ENCODE measurements at places on chromosomes 12 and 14. TPM values are rescaled to one million over a fixed set of nuclear protein-coding genes. Genes with fewer than 3 reads are reported as not detected.

GRCh38 chr12:77609016-77609415 is 221.7 kb upstream of the NAV3 start:
- no peak for DNase-seq
- no peaks in the 10 kb centered on the region for H3K36me3 ChIP-seq
- no peaks in the 10 kb centered on the region for H3K27me3 ChIP-seq
- no peak overlapping the region for H3K4me3 ChIP-seq
- no peak overlapping the region for H3K27ac ChIP-seq
- H3K4me1 ChIP-seq, result peaks cover 14% of the 10 kb centered on the region

DNA sequence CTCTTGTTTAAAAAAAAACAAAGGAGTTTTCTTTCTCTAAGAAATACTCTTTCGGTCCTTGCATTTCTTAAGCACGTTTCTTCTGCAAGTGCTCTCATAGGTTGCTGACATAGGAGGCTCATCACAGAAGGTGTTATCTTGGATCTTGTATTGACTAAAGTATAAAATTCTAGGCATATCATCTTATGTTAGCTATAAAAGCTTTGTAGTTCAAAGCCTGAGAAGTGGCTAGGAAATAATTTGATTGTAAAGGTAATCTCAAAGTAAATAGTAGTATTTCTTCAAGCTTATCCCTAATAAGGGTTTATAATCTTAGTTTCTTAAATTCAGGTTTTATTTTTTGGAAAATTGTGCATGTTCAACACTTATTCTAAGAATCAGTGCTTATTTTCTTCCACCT is 778.9 kb downstream of the TMTC2 start:
- H3K4me1 ChIP-seq, result no peaks in the 10 kb centered on the region
- H3K27ac ChIP-seq, result no peak overlapping the region
- no peaks in the 10 kb centered on the region for H3K27me3 ChIP-seq
- no peak overlapping the region for H3K4me3 ChIP-seq

GRCh38 chr12:131776237-131776889 is 51.8 kb upstream of the MMP17 start:
- H3K4me1 ChIP-seq, result no peaks in the 10 kb centered on the region
- no peak overlapping the region for H3K4me3 ChIP-seq

DNA sequence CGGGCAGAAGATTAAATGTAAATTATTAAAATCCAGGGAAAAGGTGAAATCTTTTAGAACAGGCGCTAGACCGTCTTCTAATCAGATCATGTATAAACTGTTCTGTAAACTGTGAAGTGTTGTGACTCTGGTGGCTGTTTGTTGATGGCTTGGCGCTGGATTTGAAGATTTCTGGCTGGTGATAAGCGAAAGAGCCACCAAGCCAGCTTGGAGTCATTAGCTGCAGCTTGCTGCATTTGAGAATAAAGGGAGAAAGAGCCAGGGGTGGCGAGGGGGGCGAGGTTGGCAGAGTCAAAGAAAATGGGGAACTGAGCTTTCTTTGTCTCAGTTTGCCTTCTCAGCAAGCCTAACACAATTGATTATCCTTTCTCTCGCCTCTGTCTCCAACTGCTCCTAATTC is 8.0 kb downstream of the SYNDIG1L start:
- H3K4me1 ChIP-seq, result no peaks in the 10 kb centered on the region
- no peak overlapping the region for H3K4me3 ChIP-seq
- DNase-seq, result no peak
- peaks cover 6% of the 10 kb centered on the region for H3K27me3 ChIP-seq
- H3K27ac ChIP-seq, result no peak overlapping the region
- H3K36me3 ChIP-seq, result no peaks in the 10 kb centered on the region

DNA sequence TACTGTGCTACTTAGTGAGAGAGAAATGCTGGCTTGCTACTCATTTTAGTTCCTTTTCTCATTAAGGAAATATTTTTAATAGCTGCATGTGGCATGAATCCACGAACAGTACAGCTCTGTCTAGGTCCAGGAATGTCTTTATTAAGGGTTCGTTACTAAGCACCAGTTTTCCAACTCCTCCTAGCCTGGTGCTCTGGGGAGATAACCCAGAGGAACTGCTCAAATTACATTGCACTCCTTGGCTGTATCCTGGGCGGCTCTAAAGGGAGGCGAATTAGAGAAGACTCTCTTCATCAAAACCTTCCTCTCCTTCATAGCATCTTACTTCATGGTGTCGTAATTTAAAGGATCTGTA is 101.3 kb downstream of the PPM1A start:
- H3K4me1 ChIP-seq, result peaks cover 6% of the 10 kb centered on the region
- no peaks in the 10 kb centered on the region for H3K36me3 ChIP-seq
- DNase-seq, result no peak
- H3K27ac ChIP-seq, result no peak overlapping the region
- H3K27me3 ChIP-seq, result no peaks in the 10 kb centered on the region
- H3K4me3 ChIP-seq, result no peak overlapping the region

Gene FGF23
- total RNA-seq, result not detected

DNA sequence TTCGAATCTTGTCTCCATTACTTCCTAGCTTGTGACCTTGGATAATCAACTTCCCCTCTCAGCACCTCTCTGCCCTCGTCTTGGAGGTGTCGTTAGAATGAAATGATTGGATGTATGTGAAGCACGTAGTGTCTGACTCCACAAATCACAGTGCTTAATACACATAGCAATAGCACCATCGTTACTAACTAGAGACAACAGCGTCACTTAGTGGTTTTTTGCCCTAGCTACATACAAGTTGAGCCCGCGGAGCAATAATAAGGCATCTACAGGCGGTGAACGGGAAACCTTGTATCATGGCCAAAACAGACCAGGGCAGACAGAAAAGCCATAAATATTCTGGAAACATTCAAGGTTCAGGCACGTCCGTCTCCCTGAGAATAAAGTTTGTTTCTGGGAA is 154.9 kb downstream of the ASCL4 start:
- H3K36me3 ChIP-seq, result no peaks in the 10 kb centered on the region
- H3K4me3 ChIP-seq, result no peak overlapping the region
- DNase-seq, result no peak

DNA sequence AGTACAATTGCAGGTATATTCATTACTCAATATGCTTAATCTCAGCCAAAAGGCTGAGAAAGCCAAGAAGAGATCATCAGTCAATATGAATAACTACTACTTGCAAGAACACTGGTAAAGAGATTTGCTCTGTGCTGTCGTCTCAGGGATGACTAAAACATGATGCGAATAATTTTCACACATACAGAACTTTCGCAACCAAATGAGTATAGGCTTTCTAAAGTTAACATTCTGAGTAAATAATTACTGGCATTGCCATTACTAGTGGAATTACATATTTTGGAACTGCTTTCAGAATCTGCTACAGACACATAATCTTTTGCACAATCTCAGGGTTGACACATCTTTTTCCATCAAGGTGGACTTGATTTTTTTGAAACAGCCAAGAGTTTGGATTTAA is 24.7 kb downstream of the NCKAP1L start:
- H3K36me3 ChIP-seq, result peaks cover 98% of the 10 kb centered on the region
- no peak overlapping the region for H3K27ac ChIP-seq
- DNase-seq, result no peak
- H3K4me3 ChIP-seq, result no peak overlapping the region

Gene DAZAP2
- total RNA-seq, result 107 TPM

Gene IGF1
- total RNA-seq, result 15.6 TPM

Gene DDN
- not detected for total RNA-seq

Gene AICDA
- not detected for total RNA-seq

Gene PMCH
- total RNA-seq, result not detected

- no peak overlapping the region for H3K27ac ChIP-seq
- no peak overlapping the region for H3K4me3 ChIP-seq
- no peaks in the 10 kb centered on the region for H3K36me3 ChIP-seq
- DNase-seq, result no peak
These were observed 63.6 kb downstream of the TMEM30B start for GRCh38 chr14:61217516-61217915.

Gene THTPA
- total RNA-seq, result 13.2 TPM

Gene TMCC3
- 6.6 TPM for total RNA-seq

DNA sequence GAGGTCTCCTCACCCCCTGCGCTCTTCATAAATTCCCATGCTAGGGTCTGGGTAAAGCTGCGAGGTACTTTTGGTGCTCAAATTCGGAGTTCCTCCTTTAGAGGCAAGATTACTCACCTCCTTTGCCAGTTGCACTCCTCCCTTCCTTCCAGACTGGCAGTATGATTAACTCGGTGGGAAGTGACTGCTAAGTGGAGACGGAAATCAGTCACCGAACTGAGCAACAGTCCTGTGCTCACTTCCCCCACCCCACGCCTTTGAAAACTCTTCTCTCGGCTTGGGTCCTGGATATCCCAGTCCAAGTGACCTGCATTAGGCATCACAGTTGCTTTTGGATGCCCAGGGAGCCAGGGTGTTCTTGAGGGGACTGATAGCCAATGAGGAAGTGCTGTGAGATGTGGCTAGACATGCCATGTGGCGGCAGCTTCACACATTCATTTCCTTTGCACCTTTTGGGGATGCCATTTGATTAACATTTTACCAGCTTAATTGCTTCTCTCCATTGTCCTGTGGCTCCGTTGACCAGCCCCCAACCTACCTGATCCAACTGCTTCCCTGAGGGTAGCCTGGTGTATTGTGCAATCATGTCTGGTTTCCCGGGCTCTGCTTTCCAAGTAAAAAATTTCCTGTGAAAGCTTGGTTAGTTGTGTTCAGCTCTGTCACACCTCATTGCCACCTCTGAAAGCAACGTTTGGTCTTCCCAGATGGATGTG is 840 bp downstream of the PNP start:
- DNase-seq, result peak; percentile 73
- H3K27me3 ChIP-seq, result no peaks in the 10 kb centered on the region
- peaks cover 4% of the 10 kb centered on the region for H3K36me3 ChIP-seq
- no peaks in the 10 kb centered on the region for H3K4me1 ChIP-seq
- peak overlapping the region; percentile 81 for H3K4me3 ChIP-seq
